Activated CD8-positive, alpha-beta memory T cell treated with anti-CD3 and anti-CD28 coated beads for 1 hour (primary cell): ENCODE measurements at places on chromosomes 4 and X.

- no peak for DNase-seq
Measured at GRCh38 chrX:51484616-51485015, 11.8 kb downstream of the NUDT11 start.

- DNase-seq = no peak
Measured at GRCh38 chr4:38679921-38680320, 15.9 kb downstream of the KLF3 start.

DNA sequence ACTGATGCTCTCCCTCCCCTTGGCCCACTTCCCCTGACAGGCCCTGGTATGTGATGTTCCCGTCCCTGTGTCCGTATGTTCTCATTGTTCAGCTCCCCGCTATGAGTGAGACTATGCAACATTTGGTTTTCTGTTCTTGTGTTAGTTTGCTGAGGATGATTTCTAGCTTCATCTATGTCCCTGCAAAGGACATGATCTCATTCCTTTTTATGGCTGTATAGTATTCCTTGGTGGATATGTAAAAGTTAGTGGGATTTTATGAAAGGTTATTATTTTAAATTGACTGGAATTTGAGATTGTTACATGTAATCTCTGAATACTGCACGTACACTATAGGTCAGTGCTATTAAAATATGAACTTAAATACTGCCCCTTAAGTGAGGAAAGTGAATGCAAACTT, 184.0 kb downstream of the WDFY3 start:
- no peak for DNase-seq

DNA sequence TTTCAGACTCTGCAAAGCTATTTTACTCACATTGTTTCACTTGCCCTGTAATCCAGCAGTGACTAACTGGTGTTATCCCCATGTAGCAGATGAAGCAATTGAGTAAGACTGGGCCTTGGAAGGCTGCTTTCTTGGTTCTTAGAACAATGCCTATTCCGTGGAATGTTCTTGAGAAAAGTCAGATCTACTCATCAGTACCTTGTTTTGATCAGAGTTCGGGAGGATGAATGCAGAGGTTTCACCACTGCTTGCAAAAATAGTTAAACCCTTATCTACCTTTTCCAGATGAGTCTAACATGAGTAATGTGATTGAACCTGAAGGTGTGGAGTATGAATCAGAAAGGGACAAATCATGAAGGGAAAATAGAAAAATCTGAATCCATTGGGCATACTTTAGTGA, 1.8 kb downstream of the MAOB start:
- no peak for DNase-seq

DNA sequence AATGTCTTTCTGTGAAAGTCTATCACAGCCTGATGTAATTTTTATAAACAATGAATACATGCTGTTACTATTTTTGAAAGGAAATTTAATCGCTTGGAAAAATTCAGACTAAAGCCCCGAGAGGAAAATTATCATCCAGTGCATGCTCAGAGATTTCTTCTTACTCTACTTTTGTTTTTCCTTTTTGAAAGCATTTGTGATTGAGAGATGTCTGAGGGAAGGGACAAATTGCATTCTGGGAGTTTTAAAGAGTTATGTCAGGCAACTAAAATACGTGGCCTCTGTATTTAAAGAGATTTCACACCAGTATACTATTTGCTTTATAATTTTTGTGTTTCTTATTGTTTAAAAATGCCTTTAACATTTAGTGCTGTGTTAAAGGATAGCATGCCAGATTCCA, 1.4 kb upstream of the ZFX start:
- no peak for DNase-seq

- DNase-seq = no peak
Measured at GRCh38 chr4:182502064-182502463, 258.9 kb downstream of the TENM3 start.

DNA sequence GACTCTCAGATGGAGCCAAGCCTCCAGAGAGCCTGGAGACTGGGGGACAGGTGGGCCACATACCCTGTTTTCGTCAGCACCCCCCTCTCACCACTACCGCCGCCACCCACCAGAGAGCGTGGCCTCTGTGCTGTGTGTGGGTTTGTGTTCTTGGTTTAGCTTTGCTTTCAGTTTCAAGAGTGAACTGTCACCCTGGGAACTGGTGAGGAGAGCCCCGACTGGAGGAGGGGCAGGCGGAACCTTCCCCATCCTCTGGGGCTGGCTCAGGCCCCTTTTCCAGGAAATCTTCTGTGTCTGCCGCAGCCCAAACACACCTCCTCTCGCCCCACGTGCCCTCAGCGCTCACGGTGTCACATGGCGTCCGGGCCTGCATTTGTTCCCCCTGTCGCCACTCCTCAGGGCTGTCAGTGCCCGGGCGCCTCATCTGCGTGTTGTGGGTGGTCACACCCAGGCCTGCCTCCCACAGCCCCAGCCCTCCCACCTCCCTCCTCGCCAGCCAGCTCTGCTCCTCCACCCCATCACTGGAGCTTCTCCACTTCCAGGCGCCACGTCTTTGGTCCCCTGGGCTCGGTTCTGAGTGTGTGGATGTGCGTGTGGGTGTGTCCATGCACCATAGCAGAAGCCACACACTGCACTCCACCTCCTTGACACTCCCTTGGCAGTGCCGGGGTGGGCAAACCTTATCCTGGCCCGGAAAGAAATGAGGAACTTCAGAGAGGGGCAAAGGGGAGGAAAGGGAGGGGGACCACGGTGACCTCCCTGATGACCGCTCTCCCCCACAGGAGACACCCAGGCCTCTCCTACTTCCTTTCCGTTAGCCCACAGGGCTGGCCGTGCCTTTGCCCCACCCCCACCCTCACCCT, 27.8 kb downstream of the ELF4 start:
- peak; percentile 42 for DNase-seq

GRCh38 chr4:30792601-30793000, 72.4 kb downstream of the PCDH7 start:
- no peak for DNase-seq

- no peak for DNase-seq
Measured at GRCh38 chr4:128840711-128841318, 31.3 kb downstream of the JADE1 start.

GRCh38 chr4:4608214-4608537, 66.3 kb upstream of the STX18 start:
- DNase-seq = no peak

GRCh38 chr4:161404346-161405110, 759.3 kb downstream of the FSTL5 start:
- no peak for DNase-seq

- DNase-seq = no peak
Measured at GRCh38 chrX:29541038-29541437, 674.3 kb upstream of the MAGEB2 start.

DNA sequence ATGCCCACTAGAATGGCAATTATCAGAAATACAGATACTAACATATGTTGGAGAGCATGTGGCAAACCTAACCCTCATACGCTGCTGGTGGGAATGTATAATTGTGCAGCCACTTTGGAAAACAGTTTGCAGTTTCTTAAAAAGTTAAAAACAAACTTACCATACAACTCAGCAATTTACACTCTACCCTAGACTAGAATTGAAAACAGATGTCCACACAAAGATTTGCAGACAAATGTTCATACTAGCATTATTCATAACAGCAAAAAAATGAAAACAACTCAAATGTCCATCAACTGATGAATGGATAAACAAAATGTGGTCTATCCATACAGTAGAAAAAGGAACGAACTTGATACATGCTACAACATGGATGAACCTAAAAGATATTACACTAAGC, 64.4 kb downstream of the SLC9A7 start:
- DNase-seq = no peak

DNA sequence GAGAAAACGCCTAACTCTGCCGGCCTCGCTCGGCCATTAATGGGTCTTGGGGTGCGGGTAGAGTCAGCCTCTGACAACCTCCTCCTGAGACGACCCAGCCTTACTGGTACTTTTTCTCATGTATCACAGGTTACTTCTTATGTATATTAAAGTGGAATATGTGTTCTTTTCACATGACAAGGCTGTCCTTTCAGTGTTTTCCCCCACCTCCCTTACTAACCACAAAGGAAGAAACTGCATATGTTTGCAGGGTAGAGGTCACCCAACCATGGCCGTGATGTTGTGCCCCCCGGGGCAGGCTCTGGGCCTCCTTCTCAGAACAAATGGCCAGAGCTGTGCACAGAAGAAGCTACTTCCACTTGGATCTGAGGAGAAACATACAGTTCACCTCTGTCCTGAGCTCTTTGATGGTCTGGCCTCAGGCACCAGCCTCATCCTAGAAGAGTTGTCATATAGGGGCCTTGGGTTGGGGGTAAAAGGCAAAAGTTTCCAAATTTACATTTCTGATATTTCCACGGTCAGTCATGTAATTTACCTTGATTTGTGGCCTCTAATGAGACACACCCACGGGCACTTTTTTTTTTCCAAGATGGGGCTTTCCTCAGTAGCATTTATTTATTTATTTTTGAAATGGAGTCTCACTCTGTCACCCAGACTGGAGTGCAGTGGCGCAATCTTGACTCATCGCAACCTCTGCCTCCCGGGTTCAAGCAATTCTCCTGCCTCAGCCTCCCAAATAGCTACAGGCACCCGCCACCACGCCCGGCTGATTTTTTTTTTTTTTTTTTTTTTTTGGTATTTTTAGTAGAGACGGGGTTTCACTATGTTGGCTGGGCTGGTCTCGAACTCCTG, 1.9 kb downstream of the SOWAHD start:
- no peak for DNase-seq

DNA sequence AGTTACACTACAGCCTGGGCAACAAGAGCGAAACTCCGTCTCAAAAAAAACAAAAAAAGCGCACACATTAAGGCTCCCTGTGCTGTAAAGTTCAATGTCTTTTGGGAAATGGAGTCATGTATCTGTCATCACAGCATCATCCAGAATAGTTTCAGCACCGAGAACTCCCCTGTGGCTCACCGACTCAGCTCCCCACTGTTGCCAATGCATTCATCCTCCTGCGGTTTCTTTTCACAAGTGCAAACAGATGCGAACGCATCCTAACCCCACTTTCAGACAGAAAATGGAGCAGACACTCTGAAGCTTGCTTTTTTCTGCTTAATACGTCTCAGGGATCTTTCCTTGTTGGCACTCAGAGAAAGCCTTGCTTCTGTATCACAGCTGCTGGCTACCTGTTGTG, 13.8 kb upstream of the SH3TC1 start:
- DNase-seq = no peak

GRCh38 chrX:42505016-42505415, 272.9 kb downstream of the PPP1R2C start:
- DNase-seq = no peak

DNA sequence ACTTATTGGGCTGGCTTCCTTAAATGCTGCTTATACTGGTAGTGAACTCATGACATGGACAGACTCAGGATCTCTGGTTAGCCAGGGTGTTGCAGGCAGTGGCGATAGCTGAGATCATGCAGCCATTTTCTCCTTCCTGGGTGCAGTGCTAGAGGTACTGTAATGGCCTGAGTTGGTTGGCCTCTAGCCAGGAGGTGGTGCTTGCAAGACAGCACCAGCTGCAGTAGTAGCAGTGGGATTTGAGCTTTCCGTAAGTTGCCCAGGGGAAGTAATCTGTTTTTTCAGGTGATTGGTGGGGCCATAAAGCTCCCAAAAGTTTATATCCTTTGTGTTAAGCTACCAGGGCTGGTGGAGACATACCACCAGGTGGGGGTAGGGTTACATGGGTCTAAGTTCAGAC, 45.1 kb upstream of the AADAT start:
- DNase-seq = no peak

DNA sequence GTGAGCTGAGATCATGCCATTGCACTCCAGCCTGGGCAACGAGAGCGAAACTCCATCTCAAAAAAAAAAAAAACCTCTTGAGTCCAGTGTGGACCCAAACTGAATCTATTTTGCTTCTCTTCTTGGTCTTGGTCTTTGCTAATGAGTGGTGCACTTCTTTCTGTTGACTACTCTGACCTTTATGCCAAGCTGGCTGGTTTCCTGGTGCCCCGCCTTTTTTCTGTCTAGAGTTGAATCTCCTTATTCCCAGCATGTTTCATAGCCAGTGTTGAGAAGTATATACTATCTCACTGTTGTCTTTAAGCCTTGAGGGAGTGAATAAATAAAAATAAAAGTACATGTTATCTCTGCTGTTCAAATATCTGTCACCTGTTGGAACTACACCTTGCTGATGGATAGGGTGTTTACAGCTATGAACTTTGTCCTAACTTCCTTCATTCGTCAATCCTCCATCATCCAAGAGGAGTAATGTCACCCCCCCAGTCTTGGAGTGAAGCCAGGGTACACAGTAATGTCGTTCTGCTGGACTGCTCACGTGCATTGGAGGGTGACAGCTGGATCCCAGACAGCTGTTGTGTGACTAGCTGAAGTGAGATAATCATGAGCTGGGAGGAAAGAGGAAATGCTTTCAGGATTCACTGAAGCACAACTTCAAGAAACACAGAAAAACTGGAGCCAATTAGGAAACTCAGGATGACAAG, 99.3 kb upstream of the PRKG2 start:
- no peak for DNase-seq

GRCh38 chrX:25010784-25011588, 4.8 kb downstream of the ARX start:
- DNase-seq = no peak

DNA sequence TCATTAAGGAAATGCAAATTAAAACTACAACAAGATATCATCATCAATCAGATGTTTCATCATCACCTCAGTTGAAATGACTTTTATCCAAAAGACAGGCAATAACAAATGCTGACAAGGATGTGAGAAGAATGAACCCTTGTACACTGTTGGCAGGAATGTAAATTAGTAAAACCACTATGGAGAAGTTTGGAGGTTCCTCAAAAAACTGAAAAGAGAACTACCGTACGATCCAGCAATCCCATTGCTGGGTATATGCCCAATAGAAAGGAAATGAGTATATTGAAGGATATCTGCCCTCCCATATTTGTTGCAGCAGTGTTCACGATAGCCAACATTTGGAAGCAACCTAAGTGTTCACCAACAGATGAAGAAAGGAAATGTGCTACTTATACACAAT, 50.6 kb upstream of the STARD8 start:
- no peak for DNase-seq

DNA sequence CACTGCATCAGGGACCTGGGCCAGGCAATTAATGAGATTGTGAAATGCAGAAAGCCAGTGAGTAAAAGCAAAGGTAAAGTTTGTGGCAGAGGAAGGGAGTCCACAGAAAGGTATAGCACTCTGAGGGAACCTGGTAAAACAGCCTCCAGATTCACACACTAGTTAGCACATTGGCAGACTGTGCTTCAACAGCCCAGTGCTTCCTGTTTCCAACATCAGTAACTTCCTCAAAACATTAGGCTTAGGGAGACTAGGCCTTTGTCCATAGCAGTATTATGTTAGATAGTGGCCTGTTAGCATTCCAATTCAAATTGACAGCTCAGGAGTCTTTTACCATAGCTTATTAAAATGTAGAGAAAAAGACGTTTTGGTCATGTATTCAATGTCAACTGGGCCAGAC, 582.6 kb upstream of the ACTRT1 start:
- DNase-seq = no peak

DNA sequence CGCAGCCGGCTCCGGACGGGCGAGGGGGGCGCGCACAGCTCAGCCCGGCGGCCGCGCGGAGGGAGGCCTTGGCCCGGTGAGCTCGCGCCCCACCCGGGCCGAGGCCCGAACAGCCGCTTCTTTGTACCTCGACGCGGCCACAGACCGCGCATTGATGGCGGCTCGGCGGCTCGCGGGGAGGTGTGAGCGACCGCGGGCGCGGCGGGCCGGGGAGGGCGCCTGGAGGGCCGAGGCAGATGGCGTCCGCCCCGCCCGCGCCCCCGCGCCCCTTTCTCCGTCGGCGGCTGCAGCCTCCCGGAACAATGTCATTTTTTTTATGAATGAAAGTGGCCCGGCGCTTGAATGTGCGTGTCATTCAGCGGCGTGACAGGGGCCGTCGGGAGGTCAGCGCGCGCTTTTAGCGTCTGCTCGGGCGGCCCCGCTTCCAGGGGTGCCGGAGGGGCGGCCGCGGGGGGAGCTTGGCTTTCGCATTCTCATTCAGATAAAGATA, 1.8 kb downstream of the FGFR3 start:
- DNase-seq = no peak
